ENCODE measurements at places on chromosomes 1 and 21.

DNA sequence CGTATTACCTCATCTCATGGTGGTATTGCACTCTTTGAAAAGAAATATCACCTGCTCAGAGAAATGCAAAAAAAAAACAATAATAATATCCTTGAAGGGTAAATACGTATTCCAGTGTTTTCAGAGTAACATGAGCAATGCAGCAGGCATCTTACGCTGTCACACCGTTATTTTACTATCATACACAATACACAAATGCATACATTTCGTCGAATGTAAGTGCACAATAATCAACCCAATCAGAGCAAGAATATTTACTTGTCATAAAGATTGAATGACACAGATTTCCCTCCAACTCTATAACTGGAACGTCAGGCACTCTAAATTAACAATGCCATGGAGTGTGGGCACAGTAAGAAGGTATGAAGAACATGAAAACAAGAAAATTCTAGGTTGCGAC lies 1050.1 kb downstream of the PLA2G4A start:
- no peak for DNase-seq

DNA sequence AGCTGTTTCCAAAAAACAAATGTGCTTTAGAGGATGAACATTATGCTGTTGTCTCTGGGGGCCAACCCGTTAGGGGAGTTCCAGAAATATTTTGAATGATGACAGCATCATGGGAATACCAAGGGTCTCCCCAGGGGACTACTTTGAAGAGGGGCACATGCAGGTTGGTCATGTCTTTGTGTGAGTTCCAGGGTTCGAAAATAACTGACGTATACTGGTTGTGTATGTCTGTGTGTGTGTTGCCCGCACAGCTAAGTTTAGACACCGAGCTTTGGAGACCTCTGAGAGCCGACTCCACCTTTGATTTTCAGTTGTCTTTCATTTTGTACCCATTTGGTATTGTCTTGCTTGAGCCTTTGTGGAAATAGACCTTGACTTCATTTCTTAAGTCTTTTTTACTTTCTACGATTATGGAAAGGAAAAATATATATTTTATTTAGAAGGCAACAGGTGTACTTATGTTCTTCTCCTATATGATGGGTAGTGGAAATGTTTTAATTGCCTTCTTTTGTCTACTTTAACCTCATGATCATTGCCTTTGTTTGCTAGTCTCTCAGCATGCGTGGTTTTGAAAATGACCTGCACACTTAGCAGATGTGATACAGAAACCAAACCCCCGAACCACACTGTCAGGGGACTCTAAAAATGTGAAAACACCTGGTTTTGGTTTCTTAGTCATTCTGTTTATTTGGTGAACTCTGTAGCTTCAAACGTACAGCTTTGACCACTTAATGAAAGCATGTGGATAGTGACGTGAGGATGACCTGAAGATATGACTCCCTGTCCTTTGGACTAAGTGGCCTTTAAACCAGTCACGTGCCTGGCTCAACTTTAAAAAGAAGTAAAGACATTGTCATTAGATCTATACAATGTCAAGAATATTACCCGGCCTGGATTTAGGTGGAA lies 56.5 kb downstream of the GALNT2 start:
- no peak for DNase-seq

GRCh38 chr1:41534181-41535076 lies 49.9 kb upstream of the EDN2 start:
- no peak for DNase-seq

DNA sequence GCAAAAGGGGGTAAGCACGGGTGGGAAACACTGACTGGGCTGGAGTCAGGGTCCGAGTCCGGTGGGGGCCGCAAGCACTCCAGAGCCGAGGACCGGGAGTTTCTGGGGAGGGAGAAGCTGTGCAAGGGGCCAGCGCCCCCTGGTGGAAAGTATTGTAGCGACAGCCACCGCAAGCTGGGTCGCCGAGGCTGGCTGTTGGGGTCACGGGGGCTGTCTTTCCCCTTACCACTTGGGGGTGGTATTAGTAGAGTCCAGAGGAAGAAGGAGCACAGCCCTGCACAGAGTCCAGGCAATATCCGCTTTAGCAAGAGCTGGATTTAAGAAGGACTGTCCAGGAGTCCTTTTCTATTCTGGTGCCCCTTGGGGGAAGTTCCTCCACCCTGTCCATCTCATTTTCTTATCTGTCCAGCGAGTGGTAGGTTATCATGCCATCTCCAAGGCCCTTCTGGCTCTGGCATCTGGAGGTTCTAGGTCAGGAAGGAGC lies 17.9 kb upstream of the ETV3 start:
- peak; percentile 91 for DNase-seq

DNA sequence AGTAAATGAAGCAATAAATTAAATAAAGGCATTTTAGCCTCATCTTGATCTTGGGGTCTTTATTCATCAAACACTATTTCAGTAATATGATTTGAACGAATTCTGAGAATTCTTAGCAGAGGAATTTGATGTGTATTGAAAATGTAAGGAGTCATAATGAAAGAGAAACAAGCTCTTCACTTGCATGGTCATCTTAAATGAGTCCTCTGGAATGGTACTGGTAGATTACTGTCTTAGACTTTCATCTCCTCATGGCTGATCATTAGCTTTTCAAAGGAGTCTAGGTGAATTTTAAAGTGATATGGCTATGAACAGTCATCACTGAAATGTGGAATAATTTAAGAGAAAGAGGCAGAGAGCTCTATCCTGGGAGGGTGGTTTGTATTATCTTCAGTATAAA lies 30.0 kb downstream of the PRRC2C start:
- DNase-seq, result no peak

GRCh38 chr21:25901330-25901979 lies 166.7 kb downstream of the GABPA start:
- no peak for DNase-seq

GRCh38 chr1:25796811-25797458 lies 3.1 kb upstream of the SELENON start:
- peak; percentile 88 for DNase-seq

DNA sequence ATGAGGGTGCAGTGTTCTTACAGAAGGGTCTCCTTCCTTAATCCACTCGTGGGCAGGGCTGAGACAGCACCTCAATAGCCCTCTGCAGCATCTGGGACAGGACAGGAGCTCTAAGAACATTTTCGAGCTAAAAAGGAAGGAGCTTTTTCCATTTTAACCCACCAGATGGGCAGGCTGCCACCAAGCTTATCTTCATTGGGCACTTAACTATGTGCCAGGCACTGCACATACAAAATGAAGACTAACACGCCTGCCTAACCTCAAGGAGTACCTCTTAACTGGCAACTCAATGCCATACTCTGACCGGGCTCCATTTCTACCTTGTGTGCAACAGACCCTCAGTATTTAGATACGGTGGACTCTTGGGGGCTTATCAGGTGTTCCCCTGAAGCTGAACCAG lies 48.2 kb downstream of the SSBP3 start:
- no peak for DNase-seq

- DNase-seq, result peak; percentile 29
Measured at GRCh38 chr1:85328713-85329397, 52.4 kb upstream of the BCL10 start.

- DNase-seq, result no peak
Measured at GRCh38 chr1:229478852-229479251, 29.3 kb downstream of the NUP133 start.
